ENCODE measurements at places on chromosomes 13 and 19.

- no peak for DNase-seq
Measured at GRCh38 chr19:14871619-14872230, 14.2 kb downstream of the OR7A17 start.

- DNase-seq = no peak
Measured at GRCh38 chr19:7678971-7679751, 1.5 kb upstream of the TRAPPC5 start.

- no peak for DNase-seq
Measured at GRCh38 chr19:35267353-35267817, 1.4 kb upstream of the USF2 start.

GRCh38 chr13:30751183-30751933, 16.0 kb downstream of the ALOX5AP start:
- DNase-seq = no peak

DNA sequence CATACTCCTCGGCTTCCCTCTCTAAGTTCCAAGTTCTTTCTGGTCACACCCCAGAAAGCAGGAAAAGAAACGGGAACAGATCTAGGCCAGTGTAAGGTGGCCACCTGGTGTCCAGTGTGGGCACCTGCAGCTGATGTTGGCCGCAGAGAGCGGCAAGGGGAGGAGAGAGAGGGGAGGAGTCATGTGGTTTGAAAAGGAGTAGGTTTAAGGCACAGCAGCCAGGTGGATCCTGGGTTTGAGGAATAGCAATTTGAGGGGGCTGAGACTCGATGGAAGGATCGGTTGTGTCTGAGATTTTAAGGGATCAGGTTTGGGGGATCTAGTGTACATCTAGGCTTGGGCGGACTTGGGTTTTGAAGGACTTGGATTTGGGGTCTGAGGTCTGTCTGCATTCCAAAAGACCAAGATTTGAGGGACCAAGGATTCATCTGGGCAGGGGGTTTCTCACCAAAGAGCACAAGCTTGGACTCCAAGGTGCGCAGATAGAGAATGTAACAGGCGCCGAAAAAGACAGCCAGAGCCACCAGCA, 1.2 kb downstream of the RABAC1 start:
- no peak for DNase-seq

GRCh38 chr13:98445340-98446233, 131.3 kb downstream of the STK24 start:
- peak; percentile 67 for DNase-seq

DNA sequence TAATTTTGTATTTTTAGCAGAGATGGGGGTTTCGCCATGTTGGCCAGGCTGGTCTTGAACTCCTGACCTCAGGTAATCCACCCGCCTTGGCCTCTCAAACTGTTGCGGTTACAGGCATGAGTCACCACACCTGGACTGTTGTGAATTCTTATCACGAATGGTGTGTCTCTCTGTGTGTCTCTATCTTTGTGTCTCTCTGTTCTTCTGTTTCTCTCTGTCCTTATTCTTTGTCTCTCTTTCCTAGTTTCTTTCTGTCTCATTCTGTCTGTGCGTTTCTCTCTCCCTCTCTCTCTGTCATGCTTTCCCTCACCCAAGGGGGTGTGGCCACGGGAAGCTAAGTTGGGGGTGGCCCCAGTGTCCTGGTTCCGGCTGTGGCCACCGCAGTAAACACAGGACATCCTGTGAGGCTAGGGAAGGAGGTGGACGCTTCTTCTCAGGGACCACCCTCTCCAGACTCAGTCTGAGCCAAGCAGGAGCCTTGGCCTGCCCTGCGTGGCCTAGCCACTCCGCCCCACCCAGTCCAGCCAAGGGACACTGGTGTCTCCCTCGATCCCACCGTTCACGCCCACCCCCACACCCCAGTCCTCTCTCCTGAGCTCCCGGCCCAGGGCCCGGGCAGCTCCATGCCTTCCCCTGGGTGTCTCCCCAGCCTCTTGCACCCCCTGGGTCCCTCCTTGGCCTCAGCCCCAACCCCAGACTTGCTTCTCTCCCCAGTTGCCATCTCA, 3.9 kb upstream of the PRX start:
- DNase-seq = no peak

DNA sequence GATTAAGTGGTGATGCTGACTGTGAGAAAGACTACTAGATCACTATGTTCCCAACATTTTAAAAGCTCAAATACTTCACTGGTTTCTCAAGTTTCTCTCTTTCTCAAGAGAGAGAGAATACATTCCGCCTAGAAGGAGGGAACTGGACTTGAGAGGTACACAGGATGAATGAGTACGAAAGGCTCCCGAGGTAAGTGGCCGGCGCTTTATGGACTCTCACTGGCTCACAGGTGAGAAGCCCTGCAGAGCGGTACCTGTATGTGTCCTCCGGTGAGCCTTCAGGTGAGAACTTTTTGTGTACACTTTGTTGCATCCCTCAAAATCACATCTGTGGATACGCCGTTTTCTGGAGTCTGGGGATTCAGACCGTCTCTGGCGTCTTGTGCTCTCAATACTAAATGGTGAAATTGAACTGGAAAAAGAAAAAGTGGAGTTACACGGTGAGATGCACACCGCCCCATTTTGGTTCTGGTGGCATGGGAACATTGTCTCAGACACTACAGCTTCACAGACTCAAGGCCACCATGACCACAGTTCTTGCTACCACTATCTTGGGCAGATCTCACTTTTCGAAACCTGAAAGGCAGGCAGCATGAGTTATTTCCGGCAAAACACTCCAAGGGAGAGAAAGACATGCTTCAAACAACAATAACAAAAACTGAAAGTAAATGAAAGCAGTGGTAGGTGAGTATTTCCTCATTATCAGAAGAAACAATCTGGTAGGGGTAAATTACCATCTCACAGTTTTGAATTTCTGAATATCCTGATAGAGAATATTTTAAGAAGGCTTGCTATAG, 418.9 kb downstream of the KLF12 start:
- DNase-seq = peak; percentile 10

DNA sequence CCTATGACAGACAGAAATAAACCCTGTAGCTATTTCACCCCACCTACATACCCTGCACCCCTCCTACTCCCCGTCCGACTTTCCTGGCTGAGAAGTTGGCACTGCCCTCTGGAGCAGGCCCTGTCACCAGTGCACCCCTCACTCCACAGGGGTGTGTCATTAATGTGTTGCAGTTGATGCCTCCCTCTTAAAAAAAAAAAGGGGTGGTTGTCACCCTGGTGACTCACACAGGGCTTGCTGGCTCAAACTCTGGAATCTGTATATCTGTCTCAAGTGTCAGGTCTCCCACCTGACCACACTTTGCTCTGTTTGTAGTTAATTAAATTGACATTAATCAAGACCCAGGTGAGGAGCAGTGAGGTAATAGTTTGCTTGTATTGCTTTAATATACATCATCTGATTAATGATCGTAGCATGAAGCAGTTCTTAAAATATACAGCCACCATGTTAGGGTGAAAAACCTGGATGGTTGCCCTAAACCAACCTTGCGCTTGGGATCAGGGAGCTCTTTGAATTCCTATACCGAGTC, 2.0 kb upstream of the GATAD2A start:
- DNase-seq = no peak

DNA sequence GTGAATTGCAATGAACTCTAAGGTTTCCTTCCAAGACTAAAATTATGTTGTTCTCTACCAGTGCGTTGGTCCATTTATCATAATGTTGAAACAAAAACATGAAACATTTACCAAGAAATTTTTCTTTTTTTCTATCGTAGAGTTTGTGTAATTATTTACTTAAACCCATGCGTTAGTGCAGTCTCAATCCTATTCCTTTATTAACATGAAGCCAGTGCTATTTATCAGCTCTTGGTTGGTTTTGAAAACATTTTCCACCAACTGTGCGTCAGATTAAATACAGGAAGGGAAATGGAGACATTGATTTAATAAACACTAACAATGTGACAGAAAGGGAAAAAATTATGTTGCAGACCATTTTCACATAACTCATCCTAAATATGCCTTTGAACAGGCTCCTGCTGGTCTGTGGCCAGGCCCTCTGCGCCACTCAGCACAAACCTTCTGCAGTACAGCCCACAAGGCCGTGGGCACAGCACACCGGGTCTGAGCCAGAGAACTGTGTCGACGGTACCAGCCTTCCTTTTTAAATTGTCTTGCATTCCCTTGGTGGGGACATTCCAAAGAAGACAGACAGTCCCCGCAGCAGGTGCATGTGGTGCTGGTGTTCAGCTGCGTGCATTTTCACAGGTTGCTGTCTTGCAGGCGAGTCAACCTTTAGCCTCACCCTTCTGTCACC, 135.8 kb downstream of the SHISA2 start:
- DNase-seq = no peak

GRCh38 chr19:36604656-36605100, 435 bp upstream of the ZNF382 start:
- DNase-seq = peak; percentile 70

Measured in activated CD8-positive, alpha-beta memory T cell treated with anti-CD3 and anti-CD28 coated beads for 1 hour (primary cell).